ENCODE measurements at places on chromosomes 16 and 17. TPM values are rescaled to one million over a fixed set of nuclear protein-coding genes. Genes with fewer than 3 reads are reported as not detected.

- no peak overlapping the region for H3K27ac ChIP-seq
- H3K4me3 ChIP-seq, result no peak overlapping the region
- H3K27me3 ChIP-seq, result no peaks in the 10 kb centered on the region
- no peaks in the 10 kb centered on the region for H3K36me3 ChIP-seq
- H3K4me1 ChIP-seq, result no peaks in the 10 kb centered on the region
These were observed 201.0 kb upstream of the WSCD1 start for GRCh38 chr17:5869041-5869745.

- no peaks in the 10 kb centered on the region for H3K27me3 ChIP-seq
- H3K27ac ChIP-seq, result no peak overlapping the region
- peaks cover 26% of the 10 kb centered on the region for H3K36me3 ChIP-seq
- H3K4me3 ChIP-seq, result no peak overlapping the region
- DNase-seq, result peak; percentile 86
These were observed 3.0 kb downstream of the CDT1 start for GRCh38 chr16:88806491-88807111.

DNA sequence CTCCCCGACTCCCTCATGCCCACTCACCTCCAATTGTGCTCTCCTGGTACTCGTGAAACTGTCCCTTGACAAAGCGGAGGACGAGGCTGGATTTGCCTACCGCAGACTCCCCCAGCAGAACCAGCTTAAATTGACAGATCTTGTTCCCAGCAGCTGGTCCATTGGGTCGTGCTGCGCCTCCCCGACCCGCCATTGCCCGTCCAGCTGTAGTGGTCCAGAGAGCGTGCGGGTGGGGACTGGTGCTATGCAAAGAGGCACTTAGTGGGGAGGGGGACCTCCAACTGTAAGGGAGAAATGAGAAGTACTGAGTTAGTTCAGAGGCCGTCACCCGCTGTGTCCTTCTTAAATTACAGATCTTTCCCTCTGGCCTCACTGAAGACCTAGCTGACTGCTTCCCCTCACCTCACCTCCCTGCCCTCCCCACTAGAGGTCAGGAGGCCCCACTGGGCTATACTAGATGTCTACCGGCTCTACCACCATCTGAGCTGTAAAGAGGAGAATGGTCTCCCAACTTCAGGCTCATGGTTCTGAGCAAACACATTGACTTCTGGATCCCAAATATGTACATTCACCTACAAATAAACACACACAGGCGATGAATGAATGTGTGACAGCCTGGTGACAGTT is 7.8 kb downstream of the HSPB9 start:
- H3K27me3 ChIP-seq, result no peaks in the 10 kb centered on the region
- H3K27ac ChIP-seq, result no peak overlapping the region
- H3K4me3 ChIP-seq, result no peak overlapping the region
- H3K36me3 ChIP-seq, result peaks cover 53% of the 10 kb centered on the region

DNA sequence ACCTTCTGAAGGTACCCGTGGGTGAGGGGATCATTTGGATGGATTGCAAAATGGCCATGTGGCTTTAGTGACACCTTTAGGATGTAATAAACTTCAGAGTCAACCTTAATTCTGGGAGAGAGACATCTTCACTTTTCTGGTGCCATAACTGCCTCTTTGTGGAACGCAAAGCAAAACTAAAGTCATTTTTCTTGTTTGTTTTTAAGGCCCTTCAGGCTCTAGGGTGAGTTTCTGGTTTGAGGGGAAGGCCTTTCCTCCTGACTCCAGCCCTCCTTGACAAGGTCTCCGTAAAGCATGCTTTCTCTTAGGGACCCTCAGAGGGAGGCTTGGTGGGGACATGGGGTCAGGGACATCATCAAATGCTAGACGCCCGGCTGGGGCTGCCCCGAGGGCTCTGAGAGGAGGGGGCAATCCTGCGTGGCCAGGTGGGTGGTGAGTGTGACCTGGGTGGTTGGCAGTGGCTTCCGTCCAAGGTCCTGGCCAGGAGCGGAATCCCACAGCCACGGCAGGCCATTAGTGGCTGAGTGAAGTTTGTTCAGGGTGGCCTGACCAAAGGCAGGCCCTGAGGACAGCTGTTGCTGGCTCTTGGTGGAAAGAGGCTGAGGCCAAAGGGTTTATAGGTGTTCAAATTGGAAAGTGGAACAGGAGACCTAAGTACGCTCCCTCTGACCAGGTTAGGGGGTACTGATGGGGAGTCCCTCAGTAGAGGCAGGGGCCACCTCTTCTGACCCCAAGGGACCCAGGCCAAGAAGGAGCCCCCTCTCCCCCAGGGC is 112.2 kb downstream of the METRNL start:
- no peaks in the 10 kb centered on the region for H3K36me3 ChIP-seq
- H3K4me3 ChIP-seq, result no peak overlapping the region
- no peaks in the 10 kb centered on the region for H3K27me3 ChIP-seq
- peak overlapping the region; percentile 75 for H3K27ac ChIP-seq
- DNase-seq, result peak; percentile 55
- H3K4me1 ChIP-seq, result peaks cover 57% of the 10 kb centered on the region

- peaks cover 37% of the 10 kb centered on the region for H3K36me3 ChIP-seq
- H3K27ac ChIP-seq, result no peak overlapping the region
- no peak for DNase-seq
- no peaks in the 10 kb centered on the region for H3K4me1 ChIP-seq
These were observed 38.8 kb downstream of the TMC6 start for GRCh38 chr17:78089576-78090281.

KRTAP1-5 gene
- 31.8 TPM for total RNA-seq

CCDC57 gene
- 21.0 TPM for total RNA-seq

LPO gene
- not detected for total RNA-seq

DNA sequence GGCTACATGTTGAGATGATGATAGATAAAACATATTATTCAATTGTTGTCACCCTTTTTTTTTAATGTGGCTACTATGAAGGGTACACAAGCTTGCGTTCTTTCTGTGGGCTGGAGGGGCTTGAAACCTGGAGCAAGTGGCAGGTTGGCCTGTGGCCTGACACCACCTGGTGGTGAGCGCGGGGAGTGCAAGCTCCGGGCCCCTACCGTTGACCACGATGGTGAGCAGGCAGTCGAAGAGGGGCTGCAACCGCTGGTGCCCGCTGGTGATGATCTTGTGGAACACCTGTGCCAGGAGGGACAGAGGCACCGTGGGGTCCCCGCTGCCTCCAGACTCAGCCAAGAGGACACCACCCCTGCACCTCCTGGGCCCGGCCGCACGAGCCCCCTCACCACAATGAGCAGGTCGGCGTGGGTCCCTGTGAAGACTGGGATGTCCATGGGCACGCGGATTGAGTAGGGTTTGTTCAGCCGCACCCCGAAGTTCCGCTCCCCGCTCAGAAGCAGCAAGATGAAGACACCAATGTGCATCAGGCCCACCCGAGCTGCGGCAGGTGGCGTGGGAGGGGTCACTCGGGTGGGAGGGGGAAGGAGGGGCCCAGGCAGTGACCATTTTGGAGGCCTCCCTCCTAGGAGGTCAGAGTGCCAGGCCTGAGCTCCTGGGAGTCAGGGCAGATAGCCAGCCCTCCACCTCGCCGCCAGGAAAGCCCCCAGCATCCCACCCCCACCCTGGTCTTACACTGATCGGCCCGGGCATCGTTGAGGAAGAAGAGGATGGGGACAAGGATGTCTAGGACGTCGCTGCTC is 14.4 kb downstream of the HID1 start:
- H3K27ac ChIP-seq, result no peak overlapping the region
- peaks cover 5% of the 10 kb centered on the region for H3K4me1 ChIP-seq
- no peaks in the 10 kb centered on the region for H3K36me3 ChIP-seq
- peaks cover 2% of the 10 kb centered on the region for H3K27me3 ChIP-seq

MYH8 gene
- not detected for total RNA-seq

LONP2 gene
- 56.8 TPM for total RNA-seq

DNA sequence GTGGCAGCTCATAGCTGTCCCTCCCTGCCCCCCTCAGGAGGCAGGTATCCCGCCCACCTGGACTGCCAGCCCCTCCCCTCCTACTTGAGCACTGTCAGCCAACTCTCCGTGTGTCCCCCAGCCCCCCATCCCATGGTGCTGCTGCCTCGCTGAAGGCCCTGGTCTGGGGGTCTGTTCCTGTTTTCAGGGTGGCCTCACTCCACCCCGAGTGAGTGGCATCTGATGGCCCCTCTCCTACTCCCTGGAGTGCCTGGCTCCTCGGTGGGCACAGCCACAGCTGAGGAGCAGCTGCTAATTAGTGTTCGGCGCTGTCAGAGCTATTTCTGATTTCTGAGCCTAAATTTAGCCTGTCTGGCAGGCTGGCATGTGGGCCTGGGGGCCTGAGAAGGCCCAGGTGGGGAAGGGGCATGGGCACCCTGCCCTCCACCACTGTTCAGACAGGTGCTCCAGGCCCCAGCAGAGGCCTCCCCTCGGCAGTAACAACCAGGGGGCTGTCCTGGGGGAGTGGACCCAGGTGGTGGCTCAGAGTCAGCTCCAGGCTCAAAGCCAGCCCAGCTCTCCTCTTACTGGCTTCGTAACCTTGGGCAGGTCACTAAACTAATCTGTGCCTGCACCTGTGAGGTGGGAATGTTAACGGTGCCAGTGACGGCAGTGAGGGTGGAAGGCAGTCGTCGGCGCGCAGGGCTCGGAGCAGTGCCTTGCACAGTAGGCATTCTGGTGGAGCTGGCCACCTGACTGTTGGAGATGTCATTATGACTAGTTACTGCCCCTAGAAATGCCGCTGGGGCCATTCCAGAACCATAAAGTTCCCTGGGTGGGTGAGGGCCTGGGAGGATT is 6.5 kb downstream of the FMNL1 start:
- H3K4me1 ChIP-seq, result peaks cover 45% of the 10 kb centered on the region
- peak overlapping the region; percentile 0 for H3K4me3 ChIP-seq
- DNase-seq, result peak; percentile 70

KRTAP3-2 gene
- total RNA-seq, result not detected

GRCh38 chr17:2562162-2562858 is 31.1 kb upstream of the PAFAH1B1 start:
- H3K27ac ChIP-seq, result no peak overlapping the region
- H3K27me3 ChIP-seq, result no peaks in the 10 kb centered on the region
- H3K4me3 ChIP-seq, result no peak overlapping the region
- H3K36me3 ChIP-seq, result no peaks in the 10 kb centered on the region
- no peak for DNase-seq

KRTAP4-4 gene
- not detected for total RNA-seq

DNA sequence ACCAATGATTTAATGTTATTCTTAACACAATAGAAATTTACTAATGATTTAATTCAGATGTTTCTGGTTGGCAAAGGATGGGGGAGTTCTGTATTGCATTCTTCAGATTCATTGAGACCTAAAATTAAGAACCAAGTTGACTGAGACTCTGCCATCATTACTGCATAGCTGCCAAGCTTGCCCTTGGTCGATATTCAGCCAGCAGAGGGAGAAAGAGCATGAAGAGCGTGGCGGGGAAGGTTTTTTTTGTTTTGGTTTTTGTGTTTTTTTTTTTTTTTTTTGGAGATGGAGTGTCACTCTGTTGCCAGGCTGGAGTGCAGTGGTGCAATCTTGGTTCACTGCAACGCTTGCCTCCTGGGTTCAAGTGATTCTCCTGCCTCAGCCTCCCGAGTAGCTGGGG is 659.4 kb upstream of the EEF2KMT start:
- no peaks in the 10 kb centered on the region for H3K27me3 ChIP-seq
- no peaks in the 10 kb centered on the region for H3K4me1 ChIP-seq
- H3K27ac ChIP-seq, result no peak overlapping the region
- no peak overlapping the region for H3K4me3 ChIP-seq

GRCh38 chr17:34098699-34099098 is 156.4 kb upstream of the CCL2 start:
- H3K36me3 ChIP-seq, result no peaks in the 10 kb centered on the region
- H3K27me3 ChIP-seq, result no peaks in the 10 kb centered on the region
- H3K27ac ChIP-seq, result no peak overlapping the region
- no peaks in the 10 kb centered on the region for H3K4me1 ChIP-seq
- no peak for DNase-seq

DNA sequence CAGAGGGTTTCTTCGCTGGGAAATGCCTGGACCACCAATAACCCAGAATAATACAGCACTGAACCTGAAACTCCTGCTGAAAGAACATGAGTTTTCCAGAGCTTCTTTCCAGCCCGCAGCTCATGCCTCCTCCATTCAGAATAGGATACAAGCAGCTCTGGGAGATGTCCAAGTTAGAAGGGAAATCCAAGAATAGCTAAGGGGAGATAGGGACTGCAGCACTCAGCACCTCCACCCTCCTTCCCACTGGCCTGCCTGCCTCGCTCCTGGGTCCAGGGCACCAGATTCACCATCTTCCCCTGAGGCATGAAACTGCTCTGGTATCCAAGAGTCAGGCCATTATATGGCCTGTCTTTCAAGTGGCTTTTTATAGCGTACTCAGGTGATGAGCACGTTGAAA is 4.1 kb downstream of the KRT31 start:
- DNase-seq, result no peak
- no peak overlapping the region for H3K4me3 ChIP-seq
- H3K36me3 ChIP-seq, result no peaks in the 10 kb centered on the region
- H3K4me1 ChIP-seq, result peaks cover 15% of the 10 kb centered on the region
- no peak overlapping the region for H3K27ac ChIP-seq
- no peaks in the 10 kb centered on the region for H3K27me3 ChIP-seq

GRCh38 chr17:80818871-80819270 is 172.8 kb upstream of the CHMP6 start:
- no peak overlapping the region for H3K27ac ChIP-seq
- H3K4me3 ChIP-seq, result no peak overlapping the region
- H3K36me3 ChIP-seq, result peaks cover 15% of the 10 kb centered on the region
- H3K27me3 ChIP-seq, result no peaks in the 10 kb centered on the region
- DNase-seq, result no peak
- no peaks in the 10 kb centered on the region for H3K4me1 ChIP-seq

- no peak overlapping the region for H3K27ac ChIP-seq
- peaks cover 3% of the 10 kb centered on the region for H3K27me3 ChIP-seq
- H3K4me1 ChIP-seq, result peaks cover 7% of the 10 kb centered on the region
These were observed 98.9 kb downstream of the ZNF423 start for GRCh38 chr16:49756775-49757558.

Measured in osteoblast (primary cell).